Mesenchymal stem cell (in vitro differentiated cells and primary cell): ENCODE measurements at places on chromosomes 12 and 14.

DNA sequence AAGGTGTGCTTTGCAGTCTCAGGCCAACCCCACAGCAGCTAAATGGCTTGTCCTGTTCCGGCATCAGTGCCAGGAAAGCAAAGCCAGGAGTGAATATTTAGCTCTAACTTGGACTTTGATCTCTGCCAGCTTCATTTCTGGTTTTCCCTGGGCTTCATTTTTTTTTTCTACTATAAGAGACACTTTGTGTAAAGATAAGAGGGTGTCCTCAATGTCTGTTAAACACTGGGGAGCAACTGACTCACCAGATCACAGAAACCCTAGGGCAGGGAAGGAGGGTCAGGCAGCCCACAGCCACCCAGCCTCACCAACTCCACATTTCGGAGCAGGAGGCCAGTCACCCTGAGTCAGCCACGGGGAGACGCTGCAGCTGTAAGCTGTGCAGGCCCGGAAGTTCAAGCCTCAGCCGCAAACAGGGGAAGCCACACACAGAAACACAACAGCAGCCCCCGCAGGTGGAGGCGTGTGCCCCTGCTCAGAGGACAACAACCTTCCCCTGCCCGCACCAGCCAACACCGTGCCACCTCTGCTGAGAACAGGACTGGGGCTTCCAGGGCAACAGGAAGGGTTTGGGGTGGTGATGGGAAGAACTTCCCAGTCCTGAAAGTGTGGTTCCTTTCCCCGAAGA, 6.3 kb downstream of the TNFRSF1A start:
- DNase-seq: peak; percentile 94

GRCh38 chr14:74551431-74552371, 58.1 kb downstream of the ISCA2 start:
- DNase-seq: no peak

- no peak for DNase-seq
Observed at GRCh38 chr14:85417396-85417795, 112.5 kb upstream of the FLRT2 start.

- peak; percentile 37 for DNase-seq
Observed at GRCh38 chr12:118063576-118064391, 2.8 kb upstream of the WSB2 start.

DNA sequence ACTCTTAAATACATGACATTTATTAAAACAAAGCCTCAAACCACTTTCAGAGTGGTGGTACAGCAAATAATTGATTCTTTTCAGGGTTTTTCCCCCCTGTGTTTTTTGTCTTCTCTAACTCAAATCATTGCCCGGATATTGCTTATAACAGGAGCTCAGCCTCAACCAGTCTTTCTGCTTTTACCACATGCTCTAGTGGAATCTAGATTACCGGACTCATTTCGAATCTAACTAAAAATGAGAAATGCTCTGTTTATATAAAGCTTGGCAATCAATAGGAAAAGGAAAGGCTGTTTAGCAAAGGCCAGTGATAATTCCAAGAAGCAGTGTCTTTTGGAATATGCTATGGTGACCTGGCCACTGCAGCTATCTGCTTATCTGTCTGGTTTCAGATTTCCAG, 161.5 kb downstream of the ETV6 start:
- DNase-seq: no peak

DNA sequence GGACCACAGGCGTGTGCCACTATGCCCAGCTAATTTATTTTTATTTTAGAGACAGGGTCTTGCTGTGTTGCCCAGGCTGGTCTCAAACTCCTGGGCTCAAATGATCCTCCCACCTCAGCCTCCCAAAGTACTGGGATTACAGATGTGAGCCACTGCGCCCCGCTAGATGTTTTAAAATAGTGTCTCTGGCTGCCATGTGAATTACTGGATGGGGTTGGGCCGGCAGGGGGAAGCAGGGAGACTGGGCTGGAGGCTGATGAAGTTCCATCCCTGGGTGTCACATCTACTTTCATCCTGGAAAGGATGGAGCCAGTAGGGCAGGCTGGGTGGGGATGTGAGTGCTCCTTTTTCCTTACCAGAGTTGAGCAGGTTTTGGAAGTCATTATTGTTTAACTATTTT, 46.1 kb downstream of the DNAH10 start:
- DNase-seq: no peak

DNA sequence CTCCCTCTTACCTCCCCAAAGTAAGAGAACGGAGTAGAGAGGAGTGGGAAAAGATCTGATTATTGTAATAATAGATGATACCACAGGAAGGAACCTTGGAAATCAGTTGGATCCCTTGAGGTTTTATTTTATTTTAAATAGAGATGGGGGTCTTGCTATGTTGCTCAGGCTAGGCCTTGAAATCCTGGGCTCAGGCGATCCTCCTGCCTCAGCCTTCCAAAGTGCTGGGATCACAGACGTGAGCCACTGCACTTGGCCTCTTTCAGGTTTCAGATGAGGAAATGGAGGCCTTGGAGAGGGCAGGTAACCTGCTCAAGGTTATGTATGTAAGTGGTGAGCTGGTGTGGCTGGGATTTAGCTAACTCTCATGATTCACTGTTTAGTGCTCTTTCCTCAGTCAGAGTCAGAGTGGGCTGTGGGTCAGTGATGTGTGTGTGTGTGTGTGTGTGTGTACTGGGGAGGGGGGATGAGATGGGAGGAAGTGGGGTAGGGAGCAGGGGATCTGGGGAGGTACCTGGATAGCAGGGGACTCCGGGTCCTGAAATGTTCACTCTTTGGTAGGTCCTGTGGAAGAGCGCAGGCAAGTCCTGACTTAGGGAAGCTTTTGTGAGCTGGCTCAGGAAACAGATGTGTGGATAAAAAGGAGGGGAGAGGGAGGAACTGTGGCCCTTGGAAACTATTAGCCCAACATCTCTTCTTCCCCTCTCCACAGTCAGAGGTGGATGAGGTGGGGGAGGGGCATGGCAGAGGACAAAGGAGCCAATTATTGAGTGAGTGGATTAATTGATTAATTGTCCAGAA, 4.7 kb upstream of the CISTR start:
- DNase-seq: no peak

- no peak for DNase-seq
Observed at GRCh38 chr12:119592232-119592631, 1.3 kb upstream of the TMEM233 start.

DNA sequence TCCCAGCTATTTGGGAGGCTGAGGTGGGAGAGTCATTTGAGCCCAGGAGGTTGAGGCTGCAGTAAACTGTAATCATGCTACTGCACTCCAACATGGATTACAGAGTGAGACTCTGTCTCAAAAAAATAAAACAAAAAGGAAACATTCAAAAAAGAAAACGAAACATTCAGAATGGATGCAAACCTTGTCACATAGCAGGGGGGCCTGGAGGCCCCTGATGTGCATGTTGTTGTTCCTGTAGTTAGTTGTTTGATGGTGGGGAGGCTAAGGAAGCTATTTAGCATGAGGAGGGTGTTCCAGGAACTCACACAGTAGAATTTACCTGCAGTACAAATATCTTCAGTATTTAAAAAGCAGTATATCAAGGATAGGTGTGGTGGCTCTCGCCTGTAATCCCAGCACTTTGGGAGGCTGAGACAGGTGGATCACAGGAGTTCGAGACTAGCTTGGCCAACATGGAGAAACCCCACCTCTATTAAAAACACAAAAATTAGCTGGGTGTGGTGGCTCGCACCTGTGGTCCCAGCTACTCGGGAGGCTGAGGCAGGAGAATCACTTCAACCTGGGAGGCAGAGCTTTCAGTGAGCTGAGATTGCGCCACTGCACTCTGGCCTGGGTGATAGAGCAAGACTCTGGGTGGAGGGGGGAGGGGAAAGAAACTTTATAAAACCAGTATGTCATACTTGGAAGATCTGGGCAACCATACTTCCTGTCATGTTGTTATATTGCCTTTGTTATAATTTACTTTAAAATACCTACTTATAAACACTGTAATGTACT, 17.6 kb upstream of the AEBP2 start:
- no peak for DNase-seq

GRCh38 chr12:45977620-45978019, 12.8 kb downstream of the SCAF11 start:
- no peak for DNase-seq

GRCh38 chr12:73374360-73374759, 1102.2 kb downstream of the TRHDE start:
- no peak for DNase-seq

DNA sequence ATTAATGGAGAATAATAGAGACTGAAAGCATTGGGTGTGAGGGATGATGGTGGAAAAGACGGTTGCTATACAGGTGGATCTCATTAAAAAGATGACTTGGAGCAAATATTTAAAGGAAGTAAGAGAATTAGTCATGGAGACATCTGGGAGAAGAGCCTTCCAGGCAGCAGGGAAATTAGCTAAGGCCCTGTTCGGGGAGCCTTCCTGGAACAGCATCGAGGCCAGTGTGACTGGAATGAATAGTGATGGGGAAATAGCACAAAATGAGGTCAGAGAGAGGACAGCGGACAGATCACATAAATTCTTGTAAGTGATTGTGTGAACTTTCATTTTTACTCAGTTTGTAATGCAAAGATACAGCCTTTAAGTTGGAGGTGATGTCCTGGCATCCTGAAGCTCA, 842.3 kb downstream of the SLC6A15 start:
- peak; percentile 85 for DNase-seq

GRCh38 chr12:24848941-24849477, 99.9 kb downstream of the BCAT1 start:
- DNase-seq: no peak

DNA sequence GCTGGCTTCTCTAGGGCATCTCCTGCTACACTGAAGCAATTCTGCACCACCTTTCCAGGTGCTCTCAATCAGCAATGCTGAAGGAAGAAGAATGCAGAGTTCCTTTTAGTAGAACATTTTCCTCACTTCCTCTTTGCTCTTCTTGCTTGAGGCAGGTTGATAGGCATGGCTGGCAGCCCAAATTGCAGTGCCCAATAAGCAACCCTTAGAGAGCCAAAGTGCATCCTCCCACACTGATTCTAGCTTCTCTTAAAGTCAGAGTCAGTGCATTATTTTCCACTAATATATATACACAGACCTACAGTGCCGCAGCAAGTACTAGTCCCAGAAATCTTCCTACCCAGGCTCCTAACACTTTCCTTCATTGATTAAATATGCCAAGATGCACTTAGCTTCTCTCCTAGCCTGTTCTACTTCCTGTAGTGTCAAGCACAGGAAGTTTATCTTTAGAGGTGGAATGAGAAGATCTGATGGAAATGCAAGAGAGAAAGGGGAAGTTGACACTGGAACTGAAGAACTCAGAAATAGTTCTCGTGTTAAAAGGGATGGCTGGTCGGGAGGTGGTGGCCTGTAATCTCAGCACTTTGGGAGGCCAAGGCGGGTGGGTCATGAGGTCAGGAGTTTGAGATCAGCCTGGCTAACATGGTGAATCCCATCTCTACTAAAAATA, 132.7 kb downstream of the SSPN start:
- no peak for DNase-seq

DNA sequence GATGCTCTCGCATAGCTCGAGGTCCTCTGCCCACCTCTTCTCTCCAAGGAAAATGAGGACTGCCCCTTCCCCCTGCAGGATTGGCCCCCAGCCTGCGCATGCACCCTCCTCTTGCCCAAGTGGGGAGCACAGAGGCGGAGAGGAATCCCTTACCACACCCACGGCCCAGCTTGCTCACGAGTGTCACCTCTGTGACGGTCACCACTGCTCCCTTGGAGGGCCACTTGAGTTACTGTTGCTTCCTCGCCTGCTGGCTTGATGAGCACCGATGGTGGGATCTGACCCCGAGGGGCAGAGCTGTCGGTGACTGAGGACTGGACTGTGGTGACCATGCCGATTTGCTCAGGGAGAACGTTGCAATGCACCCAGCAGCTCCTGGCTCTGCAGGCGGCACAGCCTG, 41.7 kb downstream of the FOXN4 start:
- DNase-seq: no peak

GRCh38 chr12:89879766-89880165, 171.1 kb upstream of the ATP2B1 start:
- no peak for DNase-seq

- peak; percentile 97 for DNase-seq
Observed at GRCh38 chr12:10721651-10722501, 1.2 kb downstream of the YBX3 start.

DNA sequence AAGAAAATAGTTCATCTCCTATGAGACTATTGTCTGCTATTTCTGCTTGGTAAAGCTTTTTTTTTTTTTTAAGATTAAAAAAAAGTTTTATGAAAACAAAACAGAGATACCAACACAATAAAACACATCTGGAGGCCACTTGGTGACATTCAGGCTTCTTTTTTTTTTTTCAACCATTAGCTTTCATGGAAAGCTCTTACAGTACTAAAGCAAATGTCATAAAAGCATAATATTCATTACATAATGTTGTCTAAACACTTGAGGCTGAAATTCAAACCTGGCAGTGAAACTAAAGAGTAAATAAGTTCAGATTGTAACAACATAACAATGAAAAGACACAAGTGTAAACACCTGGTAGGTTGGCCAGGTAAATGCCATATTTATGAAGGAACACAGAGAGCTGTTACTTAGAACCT, 14.7 kb downstream of the PRICKLE1 start:
- DNase-seq: no peak

- DNase-seq: no peak
Observed at GRCh38 chr14:44896275-44897040, 65.3 kb downstream of the KLHL28 start.

- DNase-seq: no peak
Observed at GRCh38 chr12:24742378-24742777, 206.5 kb downstream of the BCAT1 start.

DNA sequence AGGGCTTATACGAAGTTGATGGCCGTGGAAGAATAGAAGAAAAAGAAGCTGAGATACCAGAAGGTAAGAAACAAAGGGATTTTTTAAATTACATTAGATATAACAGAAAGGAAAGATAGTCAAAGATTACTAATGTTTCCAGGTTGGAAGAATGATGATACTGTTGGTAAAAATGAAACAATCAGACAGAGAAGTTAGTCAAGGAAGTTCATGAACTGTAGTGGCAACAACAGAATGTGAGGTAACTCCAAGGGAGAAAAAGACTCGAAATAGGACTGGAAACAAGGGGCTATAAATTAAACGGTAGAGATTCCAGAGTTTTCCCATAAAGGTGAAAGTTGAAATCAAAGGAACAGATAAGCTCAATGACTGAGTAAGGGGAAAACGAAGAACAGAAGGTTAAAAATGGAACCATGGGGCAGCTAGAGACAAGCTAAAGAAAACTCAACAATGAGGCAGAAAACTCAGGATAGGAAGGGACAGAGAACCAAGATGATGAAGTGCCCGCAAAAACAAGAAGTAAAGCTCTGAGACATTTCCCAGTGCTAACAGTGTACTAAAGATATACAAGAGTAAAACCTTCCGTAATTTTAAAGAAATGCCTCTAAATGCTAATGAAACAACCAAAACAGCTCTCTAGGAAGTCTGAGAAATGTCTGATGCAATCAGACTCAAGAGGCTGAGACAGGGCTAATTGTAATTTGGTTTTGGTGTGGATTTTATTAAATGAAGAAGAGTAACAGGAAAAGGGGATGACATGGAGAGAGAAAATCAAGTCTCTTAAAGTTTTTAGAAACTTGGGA, 70.0 kb downstream of the PPP2R5E start:
- DNase-seq: peak; percentile 45

GRCh38 chr14:31944256-31945073, 132.6 kb upstream of the ARHGAP5 start:
- no peak for DNase-seq
